ENCODE measurements at places on chromosomes 7 and 10.

- no peak for DNase-seq
Measured at GRCh38 chr10:132064771-132065437, 842 bp upstream of the JAKMIP3 start.

- peak; percentile 43 for DNase-seq
Measured at GRCh38 chr7:26199301-26200037, 1.1 kb downstream of the HNRNPA2B1 start.

DNA sequence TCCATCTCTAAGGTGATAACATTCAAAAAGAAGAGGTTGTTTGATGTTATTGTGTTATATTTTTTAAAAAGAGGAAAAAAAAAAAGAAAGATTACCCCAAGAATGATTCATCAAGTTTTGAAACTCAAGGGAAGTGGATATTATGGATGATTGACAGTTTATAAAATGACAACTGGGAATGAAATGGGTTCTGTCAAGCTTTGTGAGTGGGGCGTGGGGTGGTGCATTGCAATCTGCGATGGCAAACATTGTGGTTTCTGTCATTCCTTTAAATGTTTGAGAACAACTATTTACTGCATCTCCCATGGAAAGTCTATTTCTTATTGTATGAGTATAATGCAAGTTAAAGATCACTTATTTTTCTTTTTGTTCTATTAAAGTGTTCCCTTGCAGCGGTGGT is 297.0 kb downstream of the CCDC3 start:
- no peak for DNase-seq

DNA sequence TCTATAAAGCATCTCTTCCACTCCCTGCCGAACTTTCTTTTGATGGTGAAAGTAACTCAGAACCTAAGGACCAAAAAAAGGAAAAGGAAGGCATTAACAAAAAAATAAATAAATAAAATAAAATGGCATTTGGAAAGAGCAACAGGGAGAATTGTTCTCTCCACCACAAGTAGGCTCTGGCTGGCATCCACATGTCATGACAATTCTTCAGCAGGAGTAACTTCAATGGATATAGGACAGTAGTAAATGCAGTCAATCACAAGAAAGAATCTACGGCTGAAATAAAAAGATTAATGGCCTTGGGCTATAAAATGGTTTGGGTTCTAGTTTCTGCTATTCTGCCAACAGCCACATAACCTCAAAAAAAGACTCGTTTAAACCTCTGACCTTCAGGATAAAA is 23.9 kb downstream of the NCAPG2 start:
- no peak for DNase-seq

GRCh38 chr10:110171032-110171431 is 36.4 kb upstream of the MXI1 start:
- DNase-seq, result no peak

- no peak for DNase-seq
Measured at GRCh38 chr10:110077436-110078130, 69.8 kb downstream of the ADD3 start.

DNA sequence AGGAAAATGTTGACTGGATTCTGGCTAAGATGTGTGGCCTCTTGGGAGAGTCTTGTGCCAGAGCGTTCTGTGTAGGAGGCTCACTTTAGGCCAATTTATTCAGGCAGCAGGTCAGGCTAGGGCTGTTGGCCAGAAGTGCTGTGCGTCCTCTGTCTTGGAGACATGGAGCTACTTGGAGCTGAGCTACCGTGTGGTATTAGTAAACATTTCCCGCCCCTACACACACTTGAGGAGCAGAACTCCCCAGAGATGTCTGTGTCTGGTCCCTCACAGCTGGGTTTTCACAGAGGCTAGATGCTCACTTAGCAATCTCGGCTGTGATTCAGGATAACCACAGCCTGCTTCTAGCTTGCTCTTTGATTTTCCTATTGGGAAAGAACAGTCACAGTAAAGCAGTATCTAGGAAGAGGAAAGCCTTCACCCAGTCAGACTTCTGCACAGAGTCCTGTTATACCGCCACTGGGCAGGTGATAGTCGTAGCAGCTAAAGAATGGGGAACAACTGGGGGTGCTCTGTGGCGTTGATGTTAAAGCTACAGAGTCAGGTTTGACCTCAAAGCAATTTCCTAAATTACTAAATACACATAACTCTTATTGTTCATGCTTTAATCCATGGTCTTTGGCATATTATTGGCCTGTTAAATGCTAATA is 86.7 kb downstream of the MDFIC start:
- DNase-seq, result no peak

GRCh38 chr10:65110009-65110408 is 1588.8 kb downstream of the REEP3 start:
- no peak for DNase-seq

- DNase-seq, result no peak
Measured at GRCh38 chr10:106981452-106982075, 182.9 kb downstream of the SORCS1 start.

DNA sequence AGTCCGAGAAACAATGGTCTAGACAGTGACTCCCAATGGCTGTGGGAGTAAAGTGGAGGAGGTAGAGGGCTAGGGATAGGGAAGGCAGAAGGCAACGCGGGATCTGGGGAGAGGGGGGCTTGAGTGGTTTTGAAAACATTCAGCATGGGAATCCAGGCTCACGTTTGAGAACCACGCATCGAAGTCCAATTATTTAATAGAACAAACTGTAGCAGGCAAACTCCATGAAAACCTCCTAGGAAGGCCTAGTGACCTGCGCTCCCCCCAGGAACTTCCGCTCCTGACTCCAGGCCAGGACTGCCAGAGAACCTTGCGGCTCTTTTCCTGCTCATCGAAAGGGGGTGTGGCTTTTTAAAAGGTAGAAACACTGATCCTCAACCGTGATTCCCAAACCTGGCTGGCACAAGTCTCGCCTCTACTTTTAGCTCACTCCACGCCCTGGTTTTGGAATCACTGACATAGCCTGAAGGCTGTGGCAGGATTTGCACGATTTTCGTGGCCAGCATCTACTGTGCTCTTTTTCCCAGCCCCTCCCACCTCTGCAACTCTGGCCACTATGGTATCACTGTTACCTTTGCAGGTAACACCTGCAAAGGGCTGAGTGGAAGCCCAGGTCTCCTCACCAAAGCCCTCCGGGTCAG is 43.4 kb downstream of the MYOF start:
- no peak for DNase-seq

DNA sequence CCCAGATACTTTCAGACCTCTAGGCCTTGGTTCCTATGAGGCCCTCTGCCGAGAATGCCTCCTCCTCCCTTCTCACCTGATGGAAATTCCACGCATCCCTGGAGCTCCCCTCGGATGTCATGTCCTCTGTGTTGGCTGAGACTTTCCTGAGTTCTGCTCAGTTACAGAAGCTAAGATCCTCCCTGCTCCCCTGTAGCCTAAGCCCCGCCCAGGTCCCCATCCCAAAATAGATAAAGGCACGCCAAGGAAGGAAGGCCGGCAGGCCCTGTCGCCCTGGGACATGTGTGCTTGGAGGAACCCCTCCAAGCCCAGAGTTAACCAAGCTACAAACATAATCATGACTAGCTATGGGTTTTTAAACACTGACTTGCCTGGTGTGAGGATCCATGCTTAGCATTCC is 123.5 kb downstream of the SORBS1 start:
- no peak for DNase-seq

DNA sequence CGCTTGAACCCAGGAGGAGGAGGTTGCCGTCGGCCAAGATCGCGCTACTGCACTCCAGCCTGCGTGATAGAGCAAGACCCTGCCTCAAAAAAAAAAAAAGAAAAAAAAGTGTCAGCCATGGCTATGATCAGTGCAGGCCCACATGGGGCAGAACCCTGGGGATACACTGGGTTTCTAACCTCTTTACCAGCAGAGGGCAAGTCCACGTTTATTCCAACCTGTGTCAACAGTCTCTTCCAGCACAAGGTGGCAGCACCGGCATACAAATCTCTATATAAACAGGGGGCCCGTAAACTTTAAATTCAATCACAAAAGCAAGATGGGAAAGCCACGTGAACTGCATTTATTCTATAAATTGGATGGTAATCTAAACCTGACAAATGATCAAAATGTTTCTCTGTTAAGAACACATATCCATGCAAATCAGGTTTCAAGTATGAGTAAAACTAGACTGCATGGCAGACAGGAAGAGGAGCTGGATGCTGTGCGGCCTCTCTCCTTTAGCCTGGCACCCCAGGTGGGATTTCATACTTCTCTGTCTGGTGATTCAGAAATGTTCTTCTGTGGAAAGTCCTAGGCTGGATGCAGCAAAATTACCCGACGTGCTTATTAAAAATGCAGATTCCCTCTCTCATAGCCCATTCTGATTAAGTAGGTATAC is 60.0 kb upstream of the STEAP1B start:
- DNase-seq, result no peak

GRCh38 chr10:97267671-97268070 is 24.8 kb downstream of the ARHGAP19 start:
- no peak for DNase-seq

- no peak for DNase-seq
Measured at GRCh38 chr7:18125476-18125875, 97.8 kb upstream of the PRPS1L1 start.

GRCh38 chr7:102302025-102302424 is 15.4 kb downstream of the SH2B2 start:
- DNase-seq, result no peak

- DNase-seq, result no peak
Measured at GRCh38 chr10:58240531-58240930, 27.2 kb downstream of the IPMK start.

- DNase-seq, result no peak
Measured at GRCh38 chr10:25175527-25176420, 973 bp downstream of the GPR158 start.

DNA sequence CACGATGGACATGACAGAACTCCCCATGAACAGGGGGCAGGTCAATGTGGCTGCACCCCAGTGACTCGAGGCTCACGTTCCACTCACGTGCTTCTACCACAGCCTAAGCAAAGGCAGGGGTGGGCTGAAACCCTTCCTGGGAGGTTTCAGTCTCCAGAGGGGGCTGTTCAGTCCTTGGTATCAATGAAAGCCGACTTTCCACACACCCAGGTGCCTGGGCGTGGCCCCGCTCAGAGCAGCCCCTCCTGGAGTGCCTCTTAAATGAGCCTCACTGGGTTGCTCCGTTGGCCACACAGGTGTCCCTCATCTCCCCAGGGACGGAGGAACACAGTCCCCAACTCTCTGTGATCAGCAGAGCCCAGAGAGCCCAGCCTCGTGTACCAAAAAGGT is 90.5 kb upstream of the PDGFA start:
- DNase-seq, result no peak

- no peak for DNase-seq
Measured at GRCh38 chr10:96992721-96993120, 160.6 kb downstream of the LCOR start.

DNA sequence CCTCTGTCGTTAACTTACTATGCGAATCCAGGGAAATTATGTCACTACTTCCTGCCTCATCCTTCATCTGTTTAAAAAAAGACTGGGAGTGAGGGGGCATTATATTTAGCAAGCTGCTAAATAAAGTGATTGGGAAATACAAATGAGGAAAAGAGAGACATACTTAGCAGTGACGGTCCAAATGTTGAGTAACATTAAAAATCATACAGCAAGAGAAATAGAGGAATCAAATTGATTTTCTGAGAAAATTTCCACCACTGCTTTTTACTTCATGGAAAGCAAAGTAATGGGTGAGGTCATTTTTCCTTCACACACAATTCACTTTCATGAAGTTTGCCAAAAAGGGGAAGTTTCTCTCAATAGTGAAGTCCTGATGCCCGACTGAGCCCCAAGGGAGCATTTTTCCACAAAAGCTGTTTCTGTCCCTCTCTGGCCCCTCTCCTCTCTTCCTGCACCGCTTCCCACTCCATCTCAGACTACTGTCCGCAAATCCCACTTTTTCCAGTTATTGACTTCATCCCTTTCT is 61.9 kb upstream of the ADO start:
- no peak for DNase-seq
